ENCODE measurements at places on chromosomes 1 and 21.

DNA sequence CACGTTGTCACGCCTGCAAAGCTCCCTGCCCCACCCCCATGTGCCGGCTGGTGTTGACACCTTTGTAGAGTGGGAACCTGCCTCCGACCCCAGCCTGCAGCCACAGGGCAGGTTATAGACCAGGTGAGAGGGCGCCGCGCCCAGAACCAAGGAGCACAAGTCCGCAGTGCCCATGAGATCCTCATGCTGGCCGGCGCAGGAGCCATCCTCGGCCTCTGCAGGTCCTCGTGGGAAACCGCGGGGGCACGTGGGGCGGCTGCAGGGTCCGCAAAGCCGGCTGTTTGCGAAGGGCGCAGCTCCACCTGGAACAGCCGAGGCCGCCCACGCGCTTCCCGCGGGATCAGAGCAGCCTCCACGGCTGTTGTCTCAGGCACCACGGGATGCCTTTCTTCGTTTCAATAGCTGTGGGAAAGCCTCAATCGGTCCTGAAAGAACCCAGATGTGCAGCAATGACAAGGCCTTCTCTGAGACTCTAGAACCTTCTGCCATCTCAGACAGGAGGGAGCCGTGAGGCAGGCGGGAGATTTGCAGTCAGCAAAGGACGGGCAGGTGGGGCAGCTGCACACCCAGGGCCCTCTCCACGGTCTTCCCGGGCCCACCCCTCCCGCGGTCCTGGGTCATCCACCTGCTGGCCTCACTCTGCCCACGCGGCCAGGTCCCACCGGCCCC is 29.9 kb downstream of the POFUT2 start:
- no peak for DNase-seq

DNA sequence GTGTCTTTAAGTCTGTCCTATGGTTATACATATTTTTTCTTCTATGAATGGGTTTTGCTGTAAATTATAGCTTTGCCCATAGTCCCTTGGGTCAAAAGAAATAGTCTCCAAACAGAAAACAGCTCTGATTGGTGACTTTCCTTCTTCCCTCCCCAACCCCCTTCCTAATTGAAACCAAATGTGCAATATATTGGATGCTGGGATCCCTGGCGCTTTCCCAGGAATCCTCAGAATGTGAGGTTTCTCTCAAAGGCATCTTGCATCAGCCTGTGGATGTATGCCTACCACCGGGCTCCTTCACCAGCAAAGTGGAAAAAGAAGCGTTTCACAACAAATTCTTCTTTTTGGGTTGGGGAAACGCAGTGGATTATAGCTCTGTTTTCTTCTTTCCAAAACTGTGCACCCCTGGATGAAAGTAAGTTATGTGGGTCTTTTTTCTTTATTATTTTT is at the start of gene DDR2:
DDR2 (plus strand) TSS at position 248 of the 450 bp plus-strand sequence. CDS start 86,600 bp downstream, outside the sequence.
- no peak for DNase-seq

- no peak for DNase-seq
These were observed 18.8 kb upstream of the LHX4 start for GRCh38 chr1:180211156-180211859.

- no peak for DNase-seq
These were observed 63.2 kb downstream of the SYDE2 start for GRCh38 chr1:85137660-85138059.

GRCh38 chr1:30740251-30741238 is 17.0 kb downstream of the LAPTM5 start:
- DNase-seq: no peak

DNA sequence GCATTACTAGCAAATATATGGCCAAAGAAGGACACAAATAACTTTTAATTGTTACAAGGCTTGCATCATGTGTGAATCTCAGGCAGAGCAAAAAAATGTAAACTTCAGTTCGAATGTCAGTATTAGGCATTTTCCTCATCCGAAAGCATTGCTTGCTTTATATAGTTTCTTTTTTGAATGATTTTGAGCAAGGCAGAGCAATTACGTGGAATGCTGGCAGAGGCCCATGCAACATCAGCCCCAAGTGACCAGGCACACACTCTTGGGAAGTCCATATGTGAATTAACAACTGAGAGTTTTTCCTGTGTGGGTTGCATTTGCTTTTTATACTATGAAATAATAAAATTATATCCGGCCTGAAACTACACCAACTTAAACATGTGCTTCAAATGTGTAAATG is 274.8 kb downstream of the PTPRC start:
- DNase-seq: no peak

DNA sequence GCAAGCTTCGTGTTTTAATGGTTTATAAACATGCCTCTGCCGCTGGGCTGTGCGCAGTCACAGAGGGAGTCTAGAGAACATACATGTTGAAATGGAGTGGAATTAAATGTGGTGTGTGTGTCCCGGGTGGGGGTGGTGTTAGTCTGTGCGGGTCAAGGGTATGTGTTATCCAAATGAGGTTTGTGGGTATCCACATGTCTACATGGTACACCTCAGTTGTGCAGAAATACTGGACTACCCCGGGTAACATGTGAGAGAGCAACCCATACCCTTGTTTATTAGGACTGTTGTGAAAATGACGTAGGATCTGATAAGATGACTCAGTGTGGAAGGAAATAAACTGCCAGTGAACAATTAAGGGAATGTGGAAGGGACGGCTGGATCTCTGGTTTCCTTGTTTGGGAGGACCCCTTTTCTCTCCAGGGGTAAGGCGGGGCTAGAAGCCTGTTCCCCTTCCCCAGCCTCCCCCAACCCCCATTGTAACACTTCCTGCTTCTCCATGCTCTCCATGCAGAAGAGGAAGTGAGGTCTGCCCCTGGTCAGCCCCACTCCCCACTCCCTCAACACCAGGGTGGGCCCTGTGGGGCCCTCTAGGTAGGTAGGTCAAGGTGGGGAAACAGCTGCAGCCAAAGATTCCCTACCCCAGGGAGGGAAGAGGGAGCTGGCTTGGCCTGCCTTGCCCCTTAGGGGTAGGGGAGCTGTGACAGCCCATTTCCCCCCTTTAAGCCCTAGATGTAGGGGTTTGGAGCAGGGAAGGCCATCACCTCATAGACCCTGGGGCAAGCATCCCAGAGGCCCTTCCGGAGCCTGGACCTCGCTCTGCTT is 690 bp downstream of the EPS8L3 start:
- no peak for DNase-seq

DNA sequence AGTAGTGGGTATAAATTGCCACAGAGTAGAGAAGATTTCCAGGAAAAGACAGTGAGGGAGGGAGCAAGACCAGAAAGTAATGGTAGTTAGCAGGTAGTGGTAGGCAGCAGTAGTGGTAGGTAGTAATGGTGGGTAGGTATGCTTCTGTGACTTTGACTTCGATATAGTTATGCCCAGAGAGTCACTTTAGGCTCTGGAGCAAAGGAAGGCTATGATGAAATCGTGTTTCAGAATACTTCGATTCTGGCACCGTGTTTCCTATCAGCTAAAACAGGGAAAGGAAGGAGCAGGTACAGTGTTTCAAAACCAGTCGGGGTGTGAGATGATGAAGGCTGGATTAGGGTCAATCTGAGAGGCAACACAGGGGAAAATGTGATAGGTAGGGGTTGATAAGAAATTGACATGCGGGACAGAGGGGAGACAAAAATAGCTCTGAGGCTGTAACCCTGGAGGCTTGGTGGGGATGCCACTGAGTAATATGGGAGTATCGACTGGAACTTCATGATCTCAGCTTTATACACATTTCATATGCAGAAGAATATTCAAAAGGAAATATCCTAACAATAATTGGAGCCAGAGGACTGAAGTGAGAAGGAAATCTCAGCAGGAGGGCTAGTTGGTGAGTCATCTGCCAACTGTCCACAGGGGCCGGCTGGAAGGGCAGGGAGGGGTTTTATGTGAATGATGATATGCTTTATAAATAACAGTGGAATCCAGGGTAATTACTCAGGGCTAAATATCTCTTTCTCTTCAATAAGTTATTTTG is 25.2 kb upstream of the TRIM45 start:
- DNase-seq: no peak

DNA sequence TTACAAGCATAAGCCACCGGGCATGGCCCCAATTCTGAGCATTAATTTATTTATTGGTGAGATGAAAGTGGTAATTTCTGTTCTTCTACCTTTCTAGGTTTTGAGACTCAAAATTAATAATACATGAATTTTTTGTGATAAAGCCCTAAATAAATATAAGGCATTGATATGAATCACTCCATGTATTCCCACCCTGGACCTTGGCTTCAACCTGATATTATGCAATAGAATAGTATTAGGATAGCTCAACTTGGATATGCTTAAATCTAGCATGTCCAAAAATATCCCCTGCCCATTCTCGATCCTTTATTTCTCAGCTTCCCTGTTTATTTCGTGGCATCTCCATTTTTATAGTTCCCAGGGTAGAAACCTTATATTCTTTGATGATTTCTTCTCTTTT is 2.5 kb downstream of the AGL start:
- DNase-seq: no peak
